ENCODE measurements at places on chromosomes 16 and 17.

DNA sequence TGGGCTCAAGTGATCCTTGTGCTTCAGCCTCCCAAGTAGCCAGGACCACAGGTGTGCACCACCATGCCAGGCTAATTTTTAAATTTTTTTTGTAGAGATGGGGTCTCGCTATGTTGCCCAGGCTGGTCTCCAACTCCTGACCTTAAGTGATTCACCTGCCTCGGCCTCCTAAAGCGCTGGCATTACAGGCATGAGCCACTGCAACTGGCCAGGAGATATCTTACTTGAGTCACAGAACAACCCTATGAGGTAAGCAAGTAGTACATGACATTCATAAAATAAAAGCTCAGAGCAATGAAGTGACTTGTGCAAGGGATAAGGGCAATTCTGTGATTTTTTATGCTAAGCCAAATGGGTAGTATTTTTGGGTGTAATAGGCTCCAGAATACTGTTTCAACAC, 57.3 kb downstream of the CDC27 start:
- DNase-seq = no peak

DNA sequence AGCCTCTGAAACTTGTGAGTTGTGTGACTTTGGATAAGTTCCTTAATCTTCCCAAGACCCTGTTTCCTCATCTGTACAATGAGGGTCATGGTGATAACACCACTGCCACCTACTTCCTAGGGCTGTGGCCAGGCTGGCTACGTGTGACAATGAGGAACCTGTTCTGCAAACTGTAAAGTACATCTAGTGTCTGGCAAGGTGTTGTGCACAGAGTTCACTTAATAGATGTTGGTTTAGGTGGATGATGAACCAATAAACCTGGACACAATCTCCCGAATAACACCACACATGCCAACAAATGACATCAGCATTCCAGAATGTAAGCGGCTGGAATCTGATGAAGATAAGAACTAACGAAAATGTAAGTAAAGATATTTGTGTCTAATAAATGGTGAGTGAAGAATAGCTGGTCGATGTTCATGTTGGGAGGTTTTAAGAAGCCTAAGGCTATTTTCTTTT, 82.3 kb downstream of the MARCHF10 start:
- DNase-seq = no peak

GRCh38 chr16:49709057-49709456, 146.9 kb downstream of the ZNF423 start:
- no peak for DNase-seq

DNA sequence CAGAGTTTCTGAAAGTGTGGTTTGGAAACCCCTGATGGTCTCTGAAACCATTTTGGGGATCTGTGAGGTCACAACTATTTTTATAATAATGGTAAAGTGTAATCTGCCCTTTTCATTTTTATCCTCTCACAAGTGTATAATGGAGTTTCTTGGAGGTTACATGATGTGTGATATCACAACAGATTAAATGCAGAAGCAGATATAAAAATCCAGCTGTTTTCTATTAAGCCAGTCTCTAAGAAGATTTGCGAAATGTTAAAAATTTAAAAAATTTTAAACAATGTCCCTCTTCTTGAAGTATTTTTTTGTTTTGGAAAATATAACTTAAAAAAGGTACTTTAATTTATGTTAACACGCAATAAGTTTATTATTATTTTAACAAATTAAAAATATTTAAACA, 48.7 kb downstream of the RPGRIP1L start:
- DNase-seq = no peak

- no peak for DNase-seq
Measured at GRCh38 chr17:31680126-31680525, 178.9 kb downstream of the COPRS start.

DNA sequence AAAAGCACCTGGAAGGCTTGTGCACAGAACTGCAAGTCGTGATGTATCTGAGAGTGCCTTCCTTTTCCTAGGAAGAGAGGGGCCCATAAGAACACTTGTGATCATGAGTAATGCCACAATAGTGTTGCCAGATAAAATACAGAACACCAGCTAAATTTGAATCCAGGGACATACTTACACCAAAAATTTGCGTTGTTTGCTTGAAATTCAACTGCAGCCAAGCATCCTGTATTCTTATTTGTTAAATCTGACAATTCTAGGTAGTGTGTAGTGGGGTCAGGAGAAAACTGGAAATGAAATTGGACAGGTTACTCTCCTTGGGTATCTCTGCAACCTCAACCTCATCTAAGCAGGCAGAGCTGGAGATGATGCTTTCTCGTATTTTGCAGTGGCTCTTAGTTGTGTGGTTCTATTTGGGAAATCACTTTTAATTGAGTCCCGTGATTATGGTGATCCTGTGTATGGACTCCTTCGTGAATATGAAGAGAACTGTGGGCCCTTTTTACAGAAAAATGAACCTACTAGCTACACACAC, 12.0 kb downstream of the SLC35B1 start:
- no peak for DNase-seq

DNA sequence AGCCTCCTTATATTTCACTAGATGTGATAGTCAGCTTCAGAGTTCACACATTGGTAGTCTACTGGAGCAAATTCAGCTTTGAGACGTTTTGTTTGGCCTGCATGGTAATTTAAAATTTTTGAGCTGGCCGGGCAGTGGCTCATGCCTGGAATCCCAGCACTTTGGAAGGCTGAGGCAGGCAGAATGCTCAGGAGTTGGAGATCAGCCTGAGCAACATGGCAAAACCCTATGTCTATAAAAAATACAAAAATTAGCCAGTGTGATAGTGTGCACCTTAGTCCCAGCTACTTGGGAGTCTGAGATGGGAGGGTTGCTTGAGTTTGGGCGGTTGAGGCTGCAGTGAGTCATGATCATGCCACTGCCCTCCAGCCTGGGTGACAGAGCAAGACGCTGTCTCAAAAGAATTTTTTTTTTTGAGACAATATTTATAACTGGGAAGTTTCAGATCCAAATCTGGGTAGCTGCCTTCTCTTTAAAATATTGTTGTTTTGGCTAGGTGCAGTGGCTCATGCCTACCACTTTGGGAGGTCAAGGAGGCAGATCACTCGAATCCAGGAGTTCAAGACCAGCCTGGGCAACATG, 4.8 kb upstream of the BLMH start:
- DNase-seq = no peak

DNA sequence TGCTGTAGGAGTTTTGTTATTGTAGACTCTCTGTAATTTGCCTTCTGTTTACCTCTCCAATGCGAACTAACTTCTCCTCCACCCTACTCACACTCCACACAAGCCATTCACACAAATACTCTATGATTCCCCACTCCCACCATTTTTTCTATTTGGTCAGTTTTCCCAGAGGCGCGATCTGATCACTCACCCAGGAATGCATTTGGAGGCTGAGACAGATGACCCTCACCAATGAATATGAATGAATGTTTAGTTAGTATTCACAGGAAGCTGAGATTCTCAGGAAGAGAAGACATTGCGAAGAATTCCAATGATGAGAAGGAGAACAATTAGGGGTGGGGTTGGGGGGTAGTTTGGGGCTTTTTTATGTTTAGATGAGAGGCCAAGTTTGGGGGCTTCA, 10.5 kb upstream of the ANKFN1 start:
- DNase-seq = no peak

DNA sequence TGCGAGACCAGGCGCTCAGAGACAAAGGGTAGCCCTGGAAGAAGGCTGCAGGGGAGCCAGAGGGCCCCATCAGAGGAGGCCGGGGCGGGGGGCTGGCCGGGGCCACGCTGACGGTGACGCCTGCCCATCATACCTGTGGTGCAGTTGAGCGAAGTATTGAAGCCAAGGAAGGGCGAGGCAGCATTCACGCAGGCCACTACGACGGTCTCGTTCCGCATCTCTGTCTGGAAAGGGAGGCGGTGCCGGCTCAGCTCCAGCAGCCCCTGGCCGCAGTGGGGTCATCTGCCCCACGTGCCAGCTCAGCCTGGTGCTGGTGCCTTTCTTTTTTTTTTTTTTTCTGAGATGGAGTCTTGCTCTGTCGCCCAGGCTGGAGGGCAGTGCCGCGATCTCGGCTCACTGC, 4.9 kb upstream of the MRPL28 start:
- no peak for DNase-seq

GRCh38 chr16:22188595-22189442, 17.3 kb upstream of the EEF2K start:
- peak; percentile 65 for DNase-seq

DNA sequence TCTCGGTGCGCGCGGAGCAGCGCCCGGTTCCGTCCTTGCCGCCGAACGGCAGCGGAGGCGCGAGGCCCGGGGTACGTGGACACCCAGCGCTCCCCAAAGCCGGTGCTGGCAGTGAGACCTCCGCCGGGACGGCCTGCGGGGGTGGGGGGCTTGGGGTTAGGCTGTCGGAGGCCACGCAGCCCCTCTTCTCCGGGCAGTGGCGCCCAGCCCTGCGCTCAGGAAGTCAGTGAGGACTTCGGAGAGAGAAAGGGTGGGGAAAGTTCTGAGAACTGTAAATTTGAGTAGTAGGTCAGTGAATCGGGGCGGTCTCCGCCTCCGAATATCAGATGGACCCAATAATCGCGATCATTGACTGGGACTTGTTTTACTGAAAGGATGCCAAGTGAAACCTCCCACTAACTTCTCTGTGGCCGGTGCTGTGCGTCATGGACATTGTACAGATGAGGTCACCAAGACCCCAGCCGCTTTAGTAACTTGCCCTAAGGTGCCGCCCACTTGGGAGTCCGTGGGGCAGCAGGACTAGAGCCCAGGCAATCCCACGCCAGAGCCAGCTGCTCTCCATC, 468 bp downstream of the IL4R start:
- DNase-seq = peak; percentile 29

GRCh38 chr16:64754279-64754678, 367.6 kb downstream of the CDH11 start:
- DNase-seq = no peak

DNA sequence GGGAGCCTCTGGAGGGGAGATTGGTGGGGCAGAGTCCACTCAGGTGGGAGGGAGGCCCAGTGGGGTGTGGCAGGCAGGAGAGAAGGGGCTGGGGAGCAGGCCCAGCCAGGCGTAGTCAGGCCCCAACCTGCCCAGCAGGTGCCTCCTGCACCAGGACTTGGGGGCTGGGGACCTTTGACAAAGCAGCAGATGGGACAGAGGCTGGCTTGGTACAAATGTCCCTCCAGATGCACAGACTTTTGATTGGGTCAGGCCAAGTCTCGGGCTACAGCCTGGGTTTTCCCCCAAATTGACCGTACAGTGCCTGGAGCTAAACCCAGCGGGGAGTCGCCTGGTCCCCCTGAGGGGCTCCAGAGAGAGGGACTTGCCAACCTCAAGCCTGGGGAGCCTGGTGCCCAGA, 411 bp downstream of the GGT6 start:
- DNase-seq = no peak

- DNase-seq = no peak
Measured at GRCh38 chr17:75124041-75124818, 7.3 kb downstream of the NT5C start.

All from HEK293T (cell line).